ENCODE measurements at places on chromosomes 5 and 9.

DNA sequence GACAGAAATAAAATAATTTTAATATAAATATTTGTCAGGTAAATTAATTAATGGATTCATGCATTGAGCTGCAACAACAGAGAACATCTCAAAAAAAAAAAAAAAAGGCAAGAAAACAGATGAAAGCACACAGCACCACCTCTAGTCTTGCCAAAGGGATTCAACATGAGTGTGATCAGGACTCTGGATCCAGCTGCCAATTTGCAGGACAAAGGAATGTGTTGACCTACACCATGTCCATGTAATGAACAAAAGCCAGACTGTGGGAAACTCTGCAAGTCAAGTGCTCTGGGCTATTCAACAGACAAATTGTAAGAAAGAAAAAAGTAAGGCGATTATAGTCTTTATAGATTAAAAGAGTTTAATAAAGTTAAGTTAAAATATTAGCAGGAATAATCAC lies 769.3 kb downstream of the TLR4 start:
- DNase-seq, result no peak

DNA sequence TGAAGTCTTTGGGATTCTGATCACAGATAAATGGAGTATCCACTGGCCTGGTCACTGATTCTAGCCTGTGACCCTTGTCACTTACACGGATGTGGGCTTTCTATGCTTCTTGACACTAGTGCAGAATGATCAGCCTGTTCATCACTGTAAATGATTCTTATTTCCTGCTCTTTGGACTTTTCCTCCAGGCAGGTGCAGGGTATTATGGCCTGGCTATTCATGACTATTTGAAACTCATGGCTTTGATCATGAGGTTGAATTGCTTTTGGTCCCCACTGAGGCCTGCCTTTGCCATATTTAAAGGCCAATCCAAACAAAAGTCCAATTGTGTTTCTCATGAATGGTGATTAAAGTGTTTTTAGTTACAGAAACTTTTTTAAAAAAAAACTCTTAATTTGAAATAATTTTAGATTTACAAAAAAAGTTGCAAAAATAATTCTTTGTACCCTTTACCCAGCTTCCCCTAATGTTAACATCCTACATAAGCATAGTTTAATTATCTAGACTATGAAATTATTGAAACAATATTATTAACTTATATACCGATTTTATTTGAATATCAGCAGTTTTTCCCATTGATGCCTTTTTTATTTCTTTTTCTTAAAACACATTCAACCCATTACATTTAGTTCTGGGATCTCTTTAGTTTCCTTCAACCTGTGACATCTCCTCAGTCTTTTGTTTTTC lies 68.1 kb downstream of the GALNT10 start:
- no peak for DNase-seq

GRCh38 chr5:34675857-34676256 lies 19.7 kb downstream of the RAI14 start:
- DNase-seq, result no peak

GRCh38 chr9:91489361-91489899 lies 65.8 kb upstream of the NFIL3 start:
- DNase-seq, result no peak

DNA sequence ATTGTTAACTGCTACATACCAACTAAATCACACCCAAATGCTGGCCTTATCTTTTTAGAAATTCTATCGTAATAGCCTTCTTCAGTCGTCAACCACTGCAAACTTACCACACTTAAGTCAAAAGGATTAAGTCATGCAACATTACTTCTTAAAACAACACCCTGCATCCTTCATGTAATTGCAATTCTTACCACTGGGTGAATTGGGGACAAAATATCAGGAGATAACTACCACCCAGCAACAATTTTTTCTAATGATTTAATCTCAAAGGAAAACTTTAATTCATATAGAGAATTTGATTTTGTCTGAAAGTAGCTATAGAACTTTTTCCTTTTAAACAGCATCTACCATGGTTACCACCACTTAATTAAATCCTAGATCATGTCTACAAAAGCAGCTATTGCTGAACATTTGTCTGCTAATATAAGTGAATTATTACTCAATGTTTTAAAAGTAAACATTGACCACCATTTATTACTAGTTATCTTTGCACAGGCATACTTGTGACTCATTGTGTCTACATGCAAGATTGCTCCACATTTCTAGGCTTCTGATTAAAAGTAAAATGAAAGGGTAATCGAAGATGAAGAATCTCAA lies 10.5 kb downstream of the MLLT3 start:
- DNase-seq, result no peak

- DNase-seq, result no peak
Observed at GRCh38 chr5:168217497-168217896, 73.9 kb upstream of the WWC1 start.

GRCh38 chr5:50476549-50476948 lies 35.5 kb upstream of the EMB start:
- no peak for DNase-seq

DNA sequence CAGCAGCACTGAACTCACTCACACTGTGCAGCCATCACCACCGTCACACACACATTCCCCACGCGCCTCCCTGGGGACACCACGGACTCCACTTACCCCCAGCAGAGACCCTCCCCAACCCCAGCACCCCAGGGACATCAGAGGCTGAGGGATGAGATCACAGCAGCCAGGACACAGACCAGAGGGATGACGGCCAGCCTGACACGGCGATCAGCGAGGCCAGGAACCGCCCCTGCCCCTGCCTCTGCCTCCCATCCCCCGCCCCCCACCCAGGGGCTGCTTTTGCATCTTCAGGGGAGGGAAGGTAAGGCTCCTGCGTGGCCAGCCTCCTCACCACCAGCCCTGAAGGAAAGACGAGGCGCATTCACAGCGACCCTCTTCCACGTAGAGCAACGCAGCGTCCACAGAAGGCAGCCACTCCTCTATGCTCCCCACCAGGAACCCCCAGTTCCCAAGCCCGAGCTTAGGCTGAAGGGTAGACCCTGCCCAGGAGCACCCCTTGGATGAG lies 104.5 kb downstream of the VAV2 start:
- no peak for DNase-seq

DNA sequence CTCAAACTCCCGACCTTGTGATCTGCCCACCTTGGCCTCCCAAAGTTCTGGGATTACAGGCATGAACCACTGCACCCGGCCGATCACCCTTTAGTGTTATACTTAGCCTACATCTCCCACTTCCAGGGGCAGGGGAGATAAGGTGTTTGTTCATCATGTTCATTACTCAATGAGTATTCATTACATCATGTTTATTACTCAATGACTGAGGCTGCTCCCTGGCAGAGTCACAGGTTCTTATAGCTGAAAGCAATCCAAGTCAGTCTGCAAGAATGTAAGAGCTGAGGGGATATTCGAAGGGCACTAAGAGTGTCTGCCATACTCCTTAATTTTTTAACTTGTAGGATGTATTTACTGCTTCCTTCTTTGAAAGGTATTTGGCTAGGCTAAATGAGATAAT lies 214.2 kb downstream of the SPATA31D1 start:
- DNase-seq, result no peak

- DNase-seq, result no peak
Observed at GRCh38 chr9:91992461-91993041, 42.5 kb upstream of the ROR2 start.

- DNase-seq, result no peak
Observed at GRCh38 chr9:109033941-109034700, 20.8 kb upstream of the CTNNAL1 start.

DNA sequence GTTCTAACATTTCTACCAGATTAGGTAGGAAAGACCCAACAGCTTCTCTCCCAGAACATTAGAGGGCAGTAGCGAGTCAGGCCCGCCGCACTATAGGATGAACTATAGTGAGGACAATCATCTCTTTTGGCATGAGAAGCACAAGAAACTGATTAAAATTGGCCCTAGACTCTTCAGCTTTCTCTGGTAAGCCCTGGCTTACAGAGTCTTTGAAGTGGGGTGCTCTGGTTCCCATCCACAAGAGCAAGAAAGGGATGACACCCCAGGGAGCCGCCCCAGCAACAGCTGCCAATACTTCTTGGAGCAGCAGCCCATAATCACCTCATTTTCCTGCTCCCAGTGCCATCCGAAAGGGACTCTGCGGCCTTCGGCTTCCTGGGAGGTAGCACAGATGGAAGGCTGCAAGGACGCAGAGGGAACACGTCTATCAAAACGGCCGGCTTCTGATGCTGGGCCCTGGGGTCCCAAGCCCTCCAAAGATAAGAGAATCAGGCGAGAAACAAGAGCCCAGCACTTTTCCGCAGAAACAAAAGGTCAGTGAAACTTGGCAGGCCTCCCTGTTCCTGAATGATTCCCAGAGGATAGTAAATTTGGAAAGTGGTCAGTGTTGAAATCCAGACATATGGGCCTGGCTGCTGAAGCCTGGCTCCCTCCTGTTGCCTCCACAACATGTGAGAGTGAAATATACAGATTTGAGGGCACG lies 69.3 kb downstream of the HSD17B3 start:
- no peak for DNase-seq

GRCh38 chr5:172979778-172980177 lies 3.8 kb upstream of the ATP6V0E1 start:
- DNase-seq, result no peak

DNA sequence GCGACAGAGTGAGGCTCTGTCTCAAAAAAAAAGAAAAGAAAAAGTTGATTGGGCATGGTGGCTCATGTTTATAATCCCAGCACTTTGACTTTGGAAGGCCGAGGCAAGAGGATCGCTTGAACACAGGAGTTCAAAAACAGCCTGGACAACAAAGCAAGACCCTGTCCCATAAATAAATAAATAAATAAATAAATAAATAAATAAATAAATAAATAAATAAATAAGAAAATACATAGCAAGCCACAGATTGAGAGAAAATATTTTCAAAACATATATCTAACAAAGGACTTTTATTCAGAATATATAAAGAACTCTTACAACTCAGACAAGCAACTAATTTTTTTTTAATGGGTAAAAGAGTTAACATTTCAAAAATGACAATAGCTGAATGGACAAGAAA lies 71.2 kb downstream of the PLPP1 start:
- no peak for DNase-seq

GRCh38 chr5:154363411-154363810 lies 82.4 kb upstream of the SAP30L start:
- no peak for DNase-seq

GRCh38 chr5:142439207-142439860 lies 114.5 kb upstream of the SPRY4 start:
- no peak for DNase-seq

DNA sequence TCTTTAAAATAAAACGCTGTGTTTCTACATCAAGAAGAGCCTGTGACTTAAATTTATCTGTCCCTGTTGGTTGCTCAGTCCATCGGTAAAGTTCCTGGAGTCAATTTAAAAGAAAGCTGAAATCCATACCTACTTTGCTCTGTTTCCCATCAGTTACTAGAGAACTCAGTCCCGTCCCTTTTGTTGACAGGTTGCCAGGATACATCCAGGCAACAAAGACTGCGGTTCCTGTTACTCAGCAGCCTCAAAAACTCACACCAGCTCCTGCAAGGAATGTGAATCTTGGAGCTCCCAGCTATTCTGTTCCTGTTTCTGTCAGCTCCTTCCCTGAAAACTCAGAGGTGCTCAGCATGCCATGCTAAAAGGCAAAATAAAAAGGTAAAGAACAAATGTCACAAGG lies at the start of gene ZNF474:
Gene ZNF474 (plus strand): TSS at position 241 of the 400 bp plus-strand sequence. CDS start 22,445 bp downstream, outside the sequence.
- DNase-seq, result no peak

DNA sequence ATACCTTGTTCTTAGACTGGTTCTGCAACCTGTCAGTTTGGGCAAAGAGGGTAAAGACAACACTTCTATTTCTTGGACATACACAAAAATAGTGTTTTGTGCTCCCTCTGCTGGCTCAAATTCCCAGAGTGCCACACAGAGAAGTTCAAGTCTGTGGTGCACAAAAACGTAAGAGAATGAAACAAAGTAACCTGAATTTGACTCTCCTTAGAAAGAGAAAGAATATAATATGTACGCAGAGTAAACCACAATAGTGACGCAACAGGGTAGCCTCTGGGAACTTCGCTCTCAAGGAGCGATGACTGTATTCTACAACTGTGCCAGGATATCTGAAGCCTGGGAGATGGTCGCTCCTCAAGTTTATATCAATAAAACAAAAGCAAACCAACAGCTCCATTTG lies 18.5 kb downstream of the DDX31 start:
- no peak for DNase-seq

DNA sequence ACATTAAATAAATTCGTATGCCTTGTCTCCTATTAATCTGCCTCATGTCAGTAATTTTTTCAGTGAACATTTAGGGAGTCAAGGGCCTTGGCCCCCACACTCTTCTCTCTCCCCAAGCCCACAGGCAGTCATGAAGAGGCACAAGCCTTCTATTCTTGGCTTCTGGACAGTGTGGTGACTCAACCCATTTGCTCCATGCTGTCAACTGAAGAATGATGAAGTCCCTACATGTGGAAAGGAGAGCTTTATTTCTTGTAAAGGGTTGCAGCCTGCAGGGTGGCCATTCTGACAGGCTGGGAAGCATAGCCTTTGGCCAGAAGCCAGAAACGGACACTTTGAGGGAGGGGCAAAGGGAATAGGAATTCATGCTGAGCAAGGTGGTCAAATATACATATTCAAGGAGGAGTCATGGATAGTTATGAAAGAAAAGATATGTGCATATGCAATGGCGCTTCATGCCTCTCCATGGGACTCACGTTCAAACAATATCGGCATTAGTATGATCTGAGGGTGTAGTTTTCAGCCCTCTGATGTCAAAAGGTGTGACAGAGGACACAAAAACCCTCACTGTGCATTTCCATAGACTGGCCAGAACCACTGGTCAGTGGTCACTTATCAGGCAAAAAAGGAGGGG lies 31.3 kb downstream of the ANKRA2 start:
- DNase-seq, result no peak

All from NCI-H1436 treated with DMSO at 0.1 percent for 48 hours (cell line).